Tibial nerve (tissue), 4 donors: ENCODE measurements at places on chromosomes 11 and 22. TPM values are rescaled to one million over a fixed set of nuclear protein-coding genes. Genes with fewer than 3 reads are reported as not detected.

Gene CEP164
- total RNA-seq, result 23.9 TPM

Gene SCGB1A1
- total RNA-seq, result not detected

- DNase-seq, result peak; percentile 90
Measured at GRCh38 chr11:6468712-6469495, 4.8 kb downstream of the TRIM3 start.

- DNase-seq, result no peak
Measured at GRCh38 chr22:31958625-31959239, 14.4 kb downstream of the YWHAH start.

GRCh38 chr11:69746752-69747742, 28.1 kb downstream of the FGF4 start:
- no peak for DNase-seq
